Karpas-422 (cell line): ENCODE measurements at places on chromosomes 3 and 15.

GRCh38 chr15:74265046-74265639 lies 29.0 kb downstream of the CCDC33 start:
- peak; percentile 61 for DNase-seq

- DNase-seq: no peak
Measured at GRCh38 chr3:72745146-72745999, 102.9 kb downstream of the SHQ1 start.

GRCh38 chr3:121863801-121864200 lies 28.8 kb downstream of the EAF2 start:
- DNase-seq: no peak

DNA sequence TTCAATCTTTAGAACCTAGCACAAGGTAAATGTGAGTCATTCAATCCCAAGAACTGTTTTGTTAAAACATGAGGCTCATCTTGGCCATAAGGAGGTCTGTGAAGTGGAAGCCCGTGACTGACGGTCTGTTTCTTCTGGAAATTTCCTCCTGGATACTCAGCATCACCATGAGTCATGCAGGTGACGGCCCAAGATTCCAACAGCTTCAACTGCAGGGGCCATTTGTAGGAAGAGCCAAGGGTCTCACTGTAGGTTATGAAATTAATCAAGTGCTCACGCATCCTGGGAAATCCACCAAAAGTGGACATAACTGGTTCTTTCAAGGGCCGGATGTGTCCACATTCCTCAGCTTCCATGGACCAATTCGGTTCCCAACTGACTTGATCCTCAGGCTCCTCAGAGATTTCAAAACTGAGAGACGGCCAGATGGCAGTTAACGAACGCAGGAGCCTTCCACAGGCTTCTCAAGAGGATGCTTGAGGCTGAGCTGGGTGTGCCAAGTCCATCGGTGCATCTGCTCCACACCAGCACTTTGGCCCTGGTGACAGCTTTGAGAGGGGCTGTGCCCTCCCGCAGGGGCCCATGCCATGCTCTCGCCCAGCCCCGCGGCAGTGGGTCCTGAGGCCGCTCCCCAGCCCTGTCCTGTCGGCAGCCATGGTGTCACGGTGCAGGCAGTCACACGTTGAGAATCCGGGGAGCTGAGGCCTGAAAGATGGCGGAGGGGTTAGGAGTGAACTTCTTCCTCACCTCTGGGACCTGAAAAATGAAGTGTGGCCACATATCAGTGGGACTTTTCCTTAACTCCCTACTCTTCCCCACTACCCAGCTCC lies 8.5 kb downstream of the MAP6D1 start:
- no peak for DNase-seq

- no peak for DNase-seq
Measured at GRCh38 chr3:188533612-188534357, 379.8 kb downstream of the LPP start.

- no peak for DNase-seq
Measured at GRCh38 chr15:74175271-74176191, 2.0 kb downstream of the ISLR start.

DNA sequence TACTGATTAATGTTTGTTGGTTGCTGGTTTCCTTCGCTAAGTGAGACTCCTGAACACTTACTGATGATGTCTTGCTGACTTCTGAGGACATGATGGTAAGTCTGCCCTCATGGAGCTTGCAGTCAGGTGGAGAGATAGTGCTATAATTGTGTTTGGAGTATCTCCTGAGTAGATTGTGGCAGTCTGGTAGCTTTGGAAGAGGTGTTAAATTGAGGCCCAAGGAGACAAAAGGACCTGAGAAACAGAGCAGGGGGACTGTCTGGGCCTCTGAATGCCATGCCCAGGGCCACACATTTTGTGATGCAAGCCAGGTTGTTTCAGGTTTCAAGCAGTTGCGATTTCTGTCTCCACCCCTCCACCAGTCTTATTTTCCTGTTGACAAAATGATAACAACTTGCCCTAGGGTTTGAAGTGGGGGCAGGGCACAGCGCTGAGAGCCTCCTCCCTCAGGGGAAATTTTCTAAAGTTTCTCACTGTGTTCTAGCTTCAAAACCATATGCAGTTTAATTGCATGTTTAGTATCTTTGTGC lies 16.7 kb downstream of the SMAD3 start:
- no peak for DNase-seq

GRCh38 chr3:174533286-174533685 lies 325.8 kb upstream of the NAALADL2 start:
- DNase-seq: no peak

DNA sequence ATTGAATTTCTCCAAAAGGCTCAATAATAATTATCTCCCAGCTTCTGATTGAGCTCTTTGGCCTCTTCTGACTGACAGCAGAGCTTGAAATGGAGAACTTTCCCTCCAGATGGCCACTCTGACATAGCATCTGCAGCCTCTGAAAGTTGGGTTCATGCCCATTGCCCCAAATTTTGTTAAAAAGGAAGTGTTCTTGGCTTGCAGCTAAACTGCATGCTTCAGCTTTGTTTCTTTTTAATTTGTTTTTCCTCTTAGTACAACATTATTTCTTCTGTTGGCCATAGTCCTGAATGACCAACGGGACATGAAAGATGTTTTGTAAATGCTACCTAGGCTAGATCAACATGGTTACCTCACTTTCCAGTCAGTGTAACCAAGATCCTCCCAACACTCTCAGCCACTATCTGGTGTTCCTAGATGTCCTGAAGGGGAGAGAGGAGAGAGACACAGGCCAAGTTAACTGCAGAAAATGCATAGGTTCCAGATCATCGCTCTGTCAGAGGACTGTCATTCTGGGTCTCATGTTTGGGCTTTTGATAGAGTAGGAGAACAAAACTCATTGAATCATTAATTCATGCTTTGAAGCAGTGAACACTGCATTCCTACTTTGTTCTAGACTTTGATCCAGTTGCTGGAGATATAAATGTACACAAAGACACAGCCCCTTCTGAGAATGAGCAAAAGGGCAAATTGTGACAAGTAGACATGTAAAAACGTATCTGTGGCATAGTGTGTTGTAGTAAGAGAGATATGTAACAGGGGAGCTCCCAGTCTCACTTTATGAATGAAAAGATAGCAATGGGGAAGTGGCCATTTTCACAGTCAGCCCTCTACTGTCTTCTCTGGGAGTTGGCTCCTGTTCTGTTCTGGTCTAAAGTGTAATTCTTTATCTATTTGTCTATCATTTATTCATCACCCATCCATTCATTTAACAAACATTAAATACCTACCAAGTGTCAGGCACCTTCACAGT lies 156.2 kb downstream of the ZNF621 start:
- no peak for DNase-seq

DNA sequence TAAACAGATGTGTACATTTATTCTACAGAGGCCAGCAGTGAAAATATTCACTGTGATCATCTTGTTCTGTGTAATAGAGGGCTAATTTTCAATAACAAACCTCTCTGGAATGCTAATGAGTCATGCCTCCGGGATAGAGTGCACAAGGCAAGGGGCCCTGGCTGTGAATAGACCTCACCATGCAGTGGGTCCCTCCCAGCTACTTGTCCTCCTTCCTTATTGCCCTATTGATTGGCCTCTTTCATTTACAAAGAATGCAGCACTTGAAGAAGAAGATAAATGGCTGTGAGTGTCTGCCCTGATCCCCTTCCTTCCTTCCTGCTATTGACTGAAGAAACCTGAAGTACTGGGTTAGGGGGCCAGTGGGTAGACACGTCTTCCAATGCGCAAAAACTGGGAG lies 436.3 kb downstream of the WDR72 start:
- DNase-seq: no peak

DNA sequence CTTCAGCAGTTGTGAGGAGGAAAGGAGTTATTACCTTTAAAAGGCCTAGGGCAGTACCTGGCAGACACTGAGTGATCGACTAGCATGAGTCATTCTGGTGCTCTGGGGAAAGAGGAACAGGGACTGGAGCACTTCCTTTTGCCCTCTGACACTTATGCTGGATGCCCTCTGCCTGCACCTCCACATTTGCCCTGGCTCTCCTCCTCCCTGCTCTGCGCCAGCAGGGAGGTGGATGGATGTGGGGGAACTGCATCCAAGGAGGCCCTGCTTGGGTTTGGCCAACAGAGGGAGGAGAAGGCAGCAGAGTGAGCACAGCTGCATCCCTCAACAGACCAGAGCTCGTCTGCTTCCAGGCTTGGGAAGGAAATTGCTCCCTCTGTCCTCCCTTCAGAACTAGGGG lies 75.0 kb downstream of the SEMA5B start:
- DNase-seq: peak; percentile 66

- DNase-seq: peak; percentile 81
Measured at GRCh38 chr3:136250903-136251460, 842 bp downstream of the PCCB start.

DNA sequence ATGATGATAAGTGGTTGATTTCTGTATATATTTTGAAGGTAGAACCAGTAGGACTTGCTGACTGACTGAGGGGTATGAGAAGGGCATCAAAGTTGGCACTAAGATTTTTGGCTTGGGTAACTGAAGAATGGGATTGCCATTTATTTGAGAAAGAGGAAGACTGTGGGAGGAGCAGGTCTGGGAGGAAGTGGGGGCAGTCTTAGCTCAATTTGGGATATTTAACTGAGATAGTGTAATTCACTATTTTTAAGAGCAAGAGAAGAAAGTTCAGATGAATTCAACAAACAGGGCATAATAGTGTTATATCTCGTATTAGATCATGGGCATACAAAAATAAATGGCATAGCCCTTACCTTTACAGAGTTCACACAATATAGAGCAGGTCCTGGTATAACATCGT lies 1.7 kb downstream of the BUB1B start:
- DNase-seq: no peak

GRCh38 chr3:5136211-5136918 lies 14.3 kb downstream of the ARL8B start:
- peak; percentile 77 for DNase-seq

GRCh38 chr15:62412686-62413085 lies 247.6 kb upstream of the C2CD4B start:
- no peak for DNase-seq

DNA sequence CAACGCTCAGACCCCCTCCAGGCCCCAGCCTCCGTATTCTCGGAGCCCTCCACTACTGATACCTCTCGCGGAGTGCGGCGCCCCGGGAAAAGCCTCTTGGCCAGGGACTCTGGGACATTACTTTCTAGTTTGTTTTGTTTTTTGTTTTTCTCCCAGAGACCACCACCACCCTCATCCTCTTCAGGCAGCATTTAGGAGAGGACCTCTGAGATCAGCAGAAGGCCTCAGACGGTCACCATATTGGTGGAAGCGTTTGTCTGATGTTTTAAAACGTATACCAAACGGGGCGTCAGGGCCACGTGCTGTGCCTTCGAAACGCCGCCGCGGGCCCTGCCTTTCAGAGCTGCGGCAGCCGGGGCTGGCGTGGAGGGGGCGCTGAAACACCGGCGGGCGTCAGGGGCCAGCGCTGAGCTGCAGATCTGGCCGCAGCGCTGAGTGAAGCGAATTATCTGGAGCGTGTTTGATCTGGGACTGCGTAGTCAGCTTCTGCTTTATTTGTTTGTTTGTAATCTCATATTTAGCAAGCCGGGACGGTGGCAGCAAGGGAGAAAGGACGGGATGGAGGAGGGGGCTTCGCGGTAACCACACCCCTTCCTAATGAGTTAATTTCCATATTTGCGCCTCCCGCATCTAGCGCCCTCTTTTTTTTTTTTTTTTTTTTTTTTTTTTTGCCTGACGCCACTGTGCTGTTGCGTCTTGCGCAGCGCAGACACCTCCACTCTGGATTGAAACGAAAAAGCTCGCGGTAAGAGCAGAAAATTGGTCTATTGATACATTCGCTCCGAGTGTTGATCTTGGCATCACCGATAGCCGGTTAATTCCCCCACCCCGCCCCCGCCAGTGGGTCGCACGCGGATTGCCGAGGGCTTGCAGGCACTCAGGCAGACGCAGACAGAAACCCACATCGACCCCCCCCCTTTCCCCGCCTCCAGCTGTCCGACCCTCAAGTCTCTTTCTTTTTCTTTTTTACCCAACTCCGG lies 14.9 kb downstream of the SOX2 start:
- DNase-seq: no peak

DNA sequence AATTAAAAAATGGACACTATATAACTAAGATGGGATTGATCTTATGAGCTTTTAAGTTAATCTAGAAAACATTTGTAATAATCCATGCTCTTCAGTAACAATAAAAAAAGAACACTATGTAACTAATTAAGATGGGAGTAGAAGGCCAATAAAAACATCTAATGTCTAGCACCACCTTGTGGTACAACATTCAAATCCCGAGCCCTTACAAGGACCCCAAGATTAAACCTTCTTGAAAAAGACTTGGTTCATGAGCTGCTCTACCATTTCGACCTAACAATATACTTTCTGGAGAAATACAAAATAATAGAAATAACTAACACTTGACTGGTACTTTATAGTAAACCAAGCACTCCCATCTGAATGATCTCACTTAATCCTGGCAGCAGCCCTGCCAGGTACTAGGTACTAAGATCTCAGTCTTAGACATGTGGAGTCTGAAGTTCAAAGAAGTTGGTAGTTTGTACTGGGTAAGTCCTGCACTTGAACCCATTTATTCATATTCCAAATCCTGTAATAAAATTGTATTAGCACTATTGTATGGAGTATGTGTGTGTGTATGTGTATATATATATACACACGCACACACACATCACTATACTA lies 21.8 kb downstream of the METTL6 start:
- DNase-seq: peak; percentile 82

DNA sequence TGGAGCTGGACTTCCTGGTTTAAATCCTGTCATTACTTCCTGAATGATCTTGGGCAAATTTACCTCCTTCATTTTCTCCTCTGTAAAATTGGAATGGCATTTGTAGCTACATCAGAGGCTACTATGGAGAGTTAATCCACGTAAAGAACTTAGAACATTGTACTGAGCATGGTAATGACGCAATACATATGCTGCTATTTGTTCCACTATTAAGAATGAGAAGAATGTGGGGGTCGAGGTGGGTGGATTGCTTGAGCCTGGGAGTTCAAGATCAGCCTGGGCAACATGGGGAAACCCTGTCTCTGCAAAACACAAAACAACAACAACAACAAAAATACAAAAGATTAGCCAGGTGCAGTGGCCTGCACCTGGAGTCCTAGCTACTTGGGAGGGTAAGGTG lies 250.6 kb downstream of the RYR3 start:
- DNase-seq: no peak

DNA sequence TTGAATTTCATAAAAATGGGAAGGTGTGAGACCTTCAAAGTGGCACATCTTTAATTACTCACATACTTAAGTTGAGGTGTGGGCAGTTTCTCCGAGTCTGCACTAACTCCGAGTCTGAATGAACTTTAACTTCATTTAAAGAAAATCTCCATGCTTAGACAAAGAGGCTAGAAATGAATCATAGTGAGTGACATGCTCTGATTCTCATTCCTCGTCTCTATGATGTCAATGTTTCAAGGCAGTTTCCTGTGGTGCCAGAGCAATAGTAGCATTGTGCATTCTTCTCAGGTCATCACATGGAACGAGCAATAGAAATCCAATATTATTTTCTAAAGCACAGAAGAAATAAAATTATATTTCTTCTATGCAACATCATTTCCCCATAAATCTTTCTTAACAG lies 224.8 kb downstream of the KCNMB2 start:
- no peak for DNase-seq

- DNase-seq: no peak
Measured at GRCh38 chr15:55361048-55361447, 42.0 kb downstream of the PIGB start.

- DNase-seq: peak; percentile 82
Measured at GRCh38 chr3:14791343-14791945, 27.3 kb upstream of the FGD5 start.
